ENCODE measurements at places on chromosomes 6 and 20. TPM values are rescaled to one million over a fixed set of nuclear protein-coding genes. Genes with fewer than 3 reads are reported as not detected.

GRCh38 chr6:72466971-72467566 lies 154.8 kb upstream of the KCNQ5 start:
- DNase-seq, result no peak
- H3K4me1 ChIP-seq, result no peaks in the 10 kb centered on the region
- peaks cover 2% of the 10 kb centered on the region for H3K27me3 ChIP-seq
- no peak overlapping the region for H3K27ac ChIP-seq
- H3K4me3 ChIP-seq, result no peak overlapping the region

DNA sequence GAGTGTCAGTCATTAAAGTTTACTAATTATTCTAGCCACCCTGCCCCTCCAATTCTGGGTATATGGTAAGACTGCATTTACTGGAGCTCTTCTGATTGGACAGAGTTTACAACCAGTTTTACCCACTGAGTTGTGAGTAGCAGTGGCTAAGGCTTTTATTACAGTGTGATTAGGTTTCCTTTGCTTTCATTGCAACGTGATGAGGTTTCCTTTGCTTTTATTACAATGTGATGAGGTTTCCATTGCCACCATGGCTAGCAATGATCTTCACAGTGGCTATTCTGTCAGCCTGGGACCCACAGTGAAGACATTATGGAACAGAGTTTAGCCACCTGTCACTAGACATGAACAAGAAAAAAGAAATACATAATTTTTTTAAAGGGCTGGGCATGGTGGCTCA lies 710.2 kb upstream of the FLRT3 start:
- H3K27me3 ChIP-seq, result no peaks in the 10 kb centered on the region
- H3K4me1 ChIP-seq, result no peaks in the 10 kb centered on the region
- DNase-seq, result no peak
- no peaks in the 10 kb centered on the region for H3K36me3 ChIP-seq
- H3K27ac ChIP-seq, result no peak overlapping the region
- H3K4me3 ChIP-seq, result no peak overlapping the region

GRCh38 chr20:62647521-62648317 lies 5.4 kb downstream of the SLCO4A1 start:
- DNase-seq, result no peak
- no peak overlapping the region for H3K27ac ChIP-seq
- H3K4me1 ChIP-seq, result peaks cover 13% of the 10 kb centered on the region

DNA sequence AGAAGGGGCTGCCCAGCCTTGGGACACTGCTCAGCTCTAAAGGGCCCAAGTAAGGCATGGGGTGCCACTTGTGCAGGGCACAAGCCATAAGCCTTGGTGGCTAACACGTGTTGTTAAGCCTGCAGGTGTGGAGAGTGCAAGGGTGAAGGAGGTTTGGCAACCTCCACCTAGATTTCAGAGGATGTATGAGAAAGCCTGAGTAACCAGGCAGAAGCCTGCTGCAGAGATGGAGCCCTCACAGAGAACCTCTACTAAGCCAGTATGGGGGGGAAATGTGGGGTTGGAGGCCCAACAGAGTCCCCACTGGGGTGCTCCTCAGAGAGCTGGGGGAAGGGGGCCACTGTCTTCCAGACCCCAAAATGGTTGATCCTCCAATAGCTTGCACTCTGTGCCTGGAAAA lies 32.6 kb downstream of the SERINC1 start:
- H3K27me3 ChIP-seq, result no peaks in the 10 kb centered on the region
- DNase-seq, result no peak
- no peak overlapping the region for H3K4me3 ChIP-seq

DNA sequence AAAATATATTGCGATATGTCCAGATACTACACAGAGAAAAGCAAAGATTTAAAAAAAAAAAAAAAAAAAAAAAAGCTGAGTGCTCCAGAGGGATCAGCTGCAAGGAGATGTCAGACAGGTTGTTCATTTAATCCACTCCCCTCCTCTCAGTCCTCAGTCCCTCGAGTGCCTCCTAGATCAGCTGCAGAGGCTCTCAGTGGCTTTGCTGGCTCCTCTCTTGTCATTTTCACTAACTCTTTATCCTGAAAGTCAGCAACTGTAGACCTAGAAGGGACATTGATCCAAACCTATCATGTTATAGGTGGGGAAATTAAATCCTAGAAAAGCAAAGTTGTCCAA lies 61.6 kb downstream of the KIAA0319 start:
- no peak overlapping the region for H3K27ac ChIP-seq
- no peaks in the 10 kb centered on the region for H3K4me1 ChIP-seq
- H3K36me3 ChIP-seq, result no peaks in the 10 kb centered on the region
- no peak overlapping the region for H3K4me3 ChIP-seq
- H3K27me3 ChIP-seq, result peaks cover 5% of the 10 kb centered on the region

GRCh38 chr6:47736083-47736700 lies 37.8 kb downstream of the ADGRF4 start:
- peaks cover 2% of the 10 kb centered on the region for H3K27me3 ChIP-seq
- no peak overlapping the region for H3K27ac ChIP-seq
- no peak overlapping the region for H3K4me3 ChIP-seq
- no peak for DNase-seq
- H3K4me1 ChIP-seq, result no peaks in the 10 kb centered on the region
- H3K36me3 ChIP-seq, result no peaks in the 10 kb centered on the region

GRCh38 chr6:36201612-36202011 lies 5.1 kb downstream of the BRPF3 start:
- H3K27ac ChIP-seq, result peak overlapping the region; percentile 2
- H3K27me3 ChIP-seq, result no peaks in the 10 kb centered on the region
- peaks cover 39% of the 10 kb centered on the region for H3K36me3 ChIP-seq
- peaks cover 67% of the 10 kb centered on the region for H3K4me1 ChIP-seq
- no peak overlapping the region for H3K4me3 ChIP-seq

DNA sequence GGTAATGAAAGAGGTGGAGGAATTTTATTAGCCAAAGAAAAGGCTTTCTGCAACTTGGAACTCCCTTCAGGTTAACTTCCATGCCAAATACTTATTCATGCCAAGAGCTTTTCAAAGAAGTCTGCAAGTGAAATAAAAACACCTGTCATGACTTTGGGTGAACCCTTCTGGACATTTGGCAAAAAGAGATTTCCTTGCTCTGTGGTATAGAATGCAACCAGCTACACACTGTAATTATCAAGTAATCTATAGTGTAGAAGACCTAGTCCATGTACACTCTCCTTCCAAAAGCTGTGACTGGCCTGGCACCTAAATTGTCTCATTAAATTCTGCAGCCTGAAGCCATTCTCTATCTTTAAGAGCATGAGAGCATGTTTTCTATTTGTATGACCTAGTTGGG lies 232.3 kb downstream of the COL12A1 start:
- no peak for DNase-seq
- H3K36me3 ChIP-seq, result no peaks in the 10 kb centered on the region
- H3K27ac ChIP-seq, result no peak overlapping the region

- no peaks in the 10 kb centered on the region for H3K27me3 ChIP-seq
- no peak overlapping the region for H3K27ac ChIP-seq
- H3K36me3 ChIP-seq, result no peaks in the 10 kb centered on the region
- no peak for DNase-seq
Observed at GRCh38 chr20:24493661-24494459, 24.4 kb downstream of the SYNDIG1 start.

DNA sequence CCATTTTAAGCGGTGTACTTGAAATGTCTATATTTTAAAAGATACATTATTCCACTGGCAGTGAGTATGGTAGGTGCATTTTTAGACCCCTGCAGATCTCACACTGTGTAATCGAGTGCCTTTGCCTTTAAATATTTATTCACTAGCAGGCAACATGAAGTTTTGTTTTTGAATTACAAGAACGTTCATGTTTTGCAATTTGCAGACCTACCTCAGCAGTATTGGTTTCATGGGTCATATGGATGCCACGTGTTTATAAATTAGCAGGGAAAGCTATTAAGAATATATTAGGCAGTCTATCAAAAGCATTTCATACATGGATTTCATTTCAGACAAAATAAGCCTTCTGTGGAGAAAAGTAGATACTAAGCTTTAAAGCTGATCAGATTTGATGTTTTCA lies 7.2 kb downstream of the MAP3K4 start:
- H3K4me1 ChIP-seq, result peaks cover 7% of the 10 kb centered on the region
- no peak overlapping the region for H3K4me3 ChIP-seq
- H3K27me3 ChIP-seq, result no peaks in the 10 kb centered on the region

- H3K27ac ChIP-seq, result no peak overlapping the region
- peaks cover 3% of the 10 kb centered on the region for H3K27me3 ChIP-seq
- H3K4me3 ChIP-seq, result no peak overlapping the region
- H3K4me1 ChIP-seq, result no peaks in the 10 kb centered on the region
Observed at GRCh38 chr20:10077081-10077471, 42.3 kb downstream of the ANKEF1 start.

DNA sequence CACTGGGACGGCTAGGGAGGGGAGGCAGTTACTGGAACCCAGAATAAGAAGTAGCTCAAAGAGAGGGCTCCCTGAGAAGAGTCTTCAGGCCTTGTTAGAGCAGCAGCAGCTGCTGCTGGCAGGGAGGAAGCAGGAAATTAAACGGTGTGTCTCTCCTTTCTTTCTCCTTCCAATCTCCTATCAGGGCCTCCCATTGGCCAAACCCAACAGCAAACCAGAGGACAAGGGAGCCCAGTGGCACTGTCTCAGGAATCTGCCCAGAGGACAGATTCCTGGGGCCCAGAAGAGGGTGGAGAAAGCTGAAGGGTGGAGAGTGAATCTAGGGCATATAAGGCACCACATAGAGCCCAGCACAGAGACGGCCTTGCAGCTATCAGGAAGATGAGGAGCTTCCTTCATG lies 10.2 kb downstream of the BTN3A1 start:
- peaks cover 69% of the 10 kb centered on the region for H3K36me3 ChIP-seq
- no peak overlapping the region for H3K4me3 ChIP-seq
- no peak for DNase-seq
- no peaks in the 10 kb centered on the region for H3K4me1 ChIP-seq
- no peak overlapping the region for H3K27ac ChIP-seq

DNA sequence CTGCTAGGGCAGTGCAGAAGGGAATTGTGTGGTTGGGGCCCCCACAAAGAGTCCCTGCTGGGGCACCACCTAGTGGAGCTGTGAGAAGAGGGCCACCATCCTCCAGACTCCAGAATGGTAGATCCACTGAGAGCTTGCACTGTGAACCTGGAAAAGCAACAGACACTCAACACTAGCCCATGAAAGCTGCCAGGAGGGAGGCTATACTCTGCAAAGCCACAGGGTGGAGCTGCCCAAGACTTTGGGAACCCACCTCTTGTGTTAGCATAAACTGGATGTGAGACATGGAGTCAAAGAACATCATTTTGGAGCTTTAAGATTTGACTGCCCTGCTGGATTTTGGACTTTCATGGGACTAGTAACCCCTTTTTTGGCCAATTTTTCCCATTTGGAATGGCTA lies 328.4 kb upstream of the KHDRBS2 start:
- H3K27me3 ChIP-seq, result no peaks in the 10 kb centered on the region
- no peak for DNase-seq
- no peaks in the 10 kb centered on the region for H3K4me1 ChIP-seq
- no peak overlapping the region for H3K4me3 ChIP-seq

HLA-C gene
- total RNA-seq, result 2,077 TPM

DUSP22 gene
- 32.0 TPM for total RNA-seq

DNAH8 gene
- total RNA-seq, result 0.07 TPM

RAD21L1 gene
- not detected for total RNA-seq

MDFI gene
- total RNA-seq, result not detected

VSX1 gene
- not detected for total RNA-seq

All from T-cell (primary cell).